ENCODE measurements at places on chromosomes 3 and 15.

GRCh38 chr3:82342521-82342920 is 581.1 kb upstream of the GBE1 start:
- DNase-seq, result no peak

DNA sequence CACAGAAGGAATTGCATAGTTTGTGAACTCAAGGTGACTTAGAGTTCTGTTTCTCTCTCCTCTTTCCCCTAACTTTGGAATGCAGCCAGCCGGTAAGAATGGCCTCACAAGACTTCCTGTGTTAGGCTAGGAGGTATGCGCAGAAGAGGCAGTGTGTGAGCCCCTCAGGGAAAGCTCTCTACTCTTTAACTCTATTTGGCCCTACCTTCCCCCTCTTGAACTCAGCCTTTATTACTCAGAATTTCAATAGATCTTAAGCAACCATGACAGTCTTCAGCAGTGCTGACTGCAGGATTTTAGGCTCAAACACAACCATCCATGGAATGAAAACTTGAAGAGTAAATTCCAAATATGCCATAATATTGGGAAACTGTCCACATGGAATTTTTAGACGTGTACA is 209.5 kb downstream of the DTWD1 start:
- DNase-seq, result peak; percentile 36

DNA sequence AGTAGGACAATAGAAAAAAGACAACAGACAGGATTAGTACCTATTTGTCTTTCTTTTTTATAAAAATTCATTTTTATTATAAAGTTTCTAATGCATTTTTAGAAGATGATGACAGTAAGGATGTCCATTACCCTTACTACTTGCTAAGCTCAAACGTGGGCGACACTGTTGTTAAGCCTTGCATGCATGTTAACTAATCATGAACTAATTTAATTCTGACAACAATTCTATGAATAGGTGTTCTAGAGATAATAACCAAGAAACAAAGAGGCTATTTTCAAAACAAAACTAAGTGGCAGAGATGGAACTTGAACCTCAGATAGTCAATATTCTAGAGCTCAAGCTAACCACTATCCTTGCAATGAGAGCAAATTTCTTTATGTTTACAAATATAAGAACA is 247.9 kb downstream of the GBE1 start:
- DNase-seq, result no peak

DNA sequence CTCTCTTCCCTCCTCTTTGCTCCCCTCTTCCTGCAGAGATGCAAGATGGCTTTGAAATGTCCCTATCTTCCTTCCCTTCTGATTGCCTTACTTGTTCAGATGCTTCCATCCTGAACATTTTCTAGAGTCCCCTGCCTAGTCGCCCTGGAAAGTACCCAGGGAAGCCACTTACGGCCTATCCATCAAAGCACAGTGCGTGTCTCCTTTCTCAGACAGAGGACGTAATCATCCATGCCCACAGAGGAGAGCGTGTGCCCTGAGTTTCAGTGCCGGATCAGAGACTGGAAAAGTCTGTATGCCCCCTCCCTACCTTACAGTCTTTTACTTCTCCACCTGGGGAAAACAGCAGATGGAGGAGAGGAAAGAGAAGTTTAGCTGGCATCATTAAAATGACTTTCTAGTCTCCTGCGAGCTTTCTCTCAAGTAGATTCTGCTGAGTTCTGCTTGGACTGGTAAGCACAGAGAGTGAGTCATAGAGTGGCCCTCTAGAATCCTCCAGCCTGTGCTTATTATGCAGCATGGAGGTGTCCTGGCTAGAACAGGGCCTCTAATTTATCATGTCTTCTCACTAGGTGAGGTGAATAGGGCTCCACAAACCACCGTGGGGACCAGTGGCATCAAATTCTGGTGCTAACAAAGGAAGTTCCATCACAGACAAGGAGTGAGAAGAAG is 114.6 kb downstream of the SLCO3A1 start:
- peak; percentile 40 for DNase-seq

DNA sequence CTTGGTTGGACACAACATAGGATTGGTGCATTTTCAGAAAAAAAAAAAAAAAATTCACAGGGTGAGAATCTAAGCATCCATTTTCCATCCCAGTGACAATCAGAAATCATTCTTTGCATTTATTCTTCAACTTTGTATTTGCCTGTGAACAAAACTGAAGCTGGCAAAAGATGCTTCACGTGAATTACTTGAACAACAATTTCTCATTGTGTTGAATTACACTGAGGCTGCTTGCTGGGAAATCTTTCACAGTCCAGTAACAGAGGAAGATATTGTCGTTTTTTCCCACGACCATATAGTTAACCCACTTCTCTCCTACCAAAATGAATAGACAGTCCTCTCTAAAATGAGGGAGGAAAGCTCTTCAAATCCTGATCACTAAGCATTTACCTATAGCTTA is 4.3 kb upstream of the SLCO3A1 start:
- DNase-seq, result no peak

GRCh38 chr3:135849827-135850226 is 115.7 kb upstream of the PPP2R3A start:
- no peak for DNase-seq

DNA sequence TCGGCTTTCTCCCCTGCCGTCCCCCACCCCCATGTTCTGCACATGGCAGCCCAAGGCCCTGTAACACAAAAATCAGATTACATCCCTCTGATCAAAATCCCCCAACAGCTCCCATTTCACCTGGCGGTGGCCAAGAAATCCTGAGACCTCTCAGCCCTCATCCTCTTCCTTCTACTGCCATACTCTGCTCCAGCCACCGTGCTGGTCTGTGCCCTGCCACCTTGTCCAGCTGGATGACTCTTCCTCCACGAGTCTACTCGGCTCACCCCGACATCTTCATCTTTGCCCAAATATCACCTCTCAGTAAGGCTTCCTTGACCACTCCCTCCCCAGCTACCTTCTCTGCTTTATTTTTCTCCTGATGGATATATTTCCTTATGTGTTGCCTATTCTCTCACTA is 3.1 kb downstream of the CCDC51 start:
- DNase-seq, result no peak

DNA sequence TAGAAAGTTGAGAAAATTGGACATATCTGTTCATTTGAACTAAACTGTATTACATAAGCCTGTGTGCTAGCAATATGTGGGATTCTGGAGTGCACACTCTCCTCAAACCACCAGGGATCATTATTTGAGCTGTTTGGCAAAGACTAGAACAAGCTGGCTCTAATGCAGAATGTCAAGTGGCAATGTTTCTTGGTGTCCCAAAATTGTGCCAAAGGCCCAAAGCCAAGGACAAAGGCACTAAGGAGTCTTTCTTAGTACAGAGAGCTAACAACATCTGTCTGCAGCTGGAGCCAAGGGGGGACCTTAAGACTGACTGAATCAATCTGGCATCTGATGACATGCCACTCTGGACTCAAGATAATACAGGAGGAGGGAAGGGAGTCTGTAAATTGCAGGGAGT is 76.7 kb upstream of the STRIT1 start:
- no peak for DNase-seq
